T-helper 17 cell (primary cell): ENCODE measurements at places on chromosomes 12 and 14.

- no peaks in the 10 kb centered on the region for H3K4me1 ChIP-seq
- H3K36me3 ChIP-seq: no peaks in the 10 kb centered on the region
- peaks cover 5% of the 10 kb centered on the region for H3K27me3 ChIP-seq
- no peak overlapping the region for H3K4me3 ChIP-seq
Measured at GRCh38 chr14:78491048-78491447, 320.9 kb downstream of the NRXN3 start.

DNA sequence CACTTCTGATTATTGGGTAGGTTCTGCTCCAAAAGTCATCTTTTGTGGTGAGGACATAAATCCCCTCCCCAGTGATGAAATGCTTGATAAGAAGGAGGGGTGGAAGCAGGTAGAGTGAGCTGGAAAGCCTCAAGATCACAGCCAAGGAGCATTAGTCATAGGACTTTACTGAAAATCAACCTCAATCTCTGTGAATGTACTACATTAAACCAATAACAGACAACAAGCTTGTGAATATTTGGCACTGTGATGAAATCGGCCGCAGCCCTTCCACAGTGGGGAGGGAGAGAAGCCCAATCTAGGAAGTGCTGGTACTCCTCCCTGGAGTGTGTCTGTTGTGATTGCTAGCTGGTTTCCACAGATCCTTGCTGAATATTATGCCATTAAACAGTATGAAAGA is 41.2 kb upstream of the PTCSC3 start:
- no peak for DNase-seq
- peaks cover 40% of the 10 kb centered on the region for H3K27me3 ChIP-seq
- no peak overlapping the region for H3K27ac ChIP-seq
- no peaks in the 10 kb centered on the region for H3K4me1 ChIP-seq

DNA sequence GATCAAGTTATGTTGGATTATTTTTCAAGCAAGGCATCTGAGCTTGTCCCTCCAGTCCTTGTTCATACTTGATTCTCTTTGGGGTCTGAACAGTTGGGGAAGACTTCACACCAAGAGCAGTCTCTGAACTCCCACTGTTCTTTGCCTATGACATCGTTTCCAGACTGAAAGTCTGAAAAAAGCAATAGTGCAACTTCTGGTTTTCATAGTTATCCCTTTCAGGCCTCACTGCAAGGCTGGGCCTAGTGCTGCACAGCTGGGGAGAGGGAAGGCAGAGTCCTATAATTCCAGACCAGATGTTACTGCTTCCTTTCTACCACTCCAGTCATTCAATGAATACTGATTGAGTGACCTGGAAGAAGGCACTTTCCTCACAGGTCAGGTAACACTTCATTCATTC is 187.1 kb upstream of the CCND2 start:
- H3K4me1 ChIP-seq: peaks cover 6% of the 10 kb centered on the region
- peaks cover 6% of the 10 kb centered on the region for H3K36me3 ChIP-seq
- no peak for DNase-seq
- H3K4me3 ChIP-seq: no peak overlapping the region
- H3K27me3 ChIP-seq: peaks cover 16% of the 10 kb centered on the region
- no peak overlapping the region for H3K27ac ChIP-seq

- peaks cover 5% of the 10 kb centered on the region for H3K4me1 ChIP-seq
- peak overlapping the region; percentile 43 for H3K27ac ChIP-seq
- DNase-seq: peak; percentile 57
- no peaks in the 10 kb centered on the region for H3K36me3 ChIP-seq
Measured at GRCh38 chr12:52121824-52122539, 42.5 kb downstream of the SMIM41 start.

DNA sequence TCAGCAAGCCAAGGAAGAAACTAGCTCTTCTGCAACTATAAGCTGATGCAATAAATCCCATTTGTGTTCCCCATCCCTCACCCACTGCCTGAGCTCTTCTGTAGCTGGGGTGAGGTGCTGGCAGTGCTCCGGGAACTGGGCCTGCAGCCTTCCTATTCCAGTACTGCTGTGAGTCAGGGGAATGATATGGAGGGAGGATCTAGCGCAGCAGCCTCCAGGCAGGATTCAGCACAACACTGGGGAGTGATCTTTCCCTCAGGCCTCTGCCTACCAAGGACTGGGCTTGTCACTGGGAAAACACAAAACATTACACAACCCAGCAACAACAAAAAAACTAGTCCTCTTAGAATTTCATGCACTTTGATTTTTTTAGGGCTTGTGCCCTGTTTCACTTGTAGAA is 58.7 kb downstream of the ST8SIA1 start:
- peaks cover 3% of the 10 kb centered on the region for H3K36me3 ChIP-seq
- H3K4me1 ChIP-seq: peaks cover 7% of the 10 kb centered on the region
- DNase-seq: no peak
- H3K27me3 ChIP-seq: no peaks in the 10 kb centered on the region
- H3K27ac ChIP-seq: no peak overlapping the region
- H3K4me3 ChIP-seq: no peak overlapping the region
